Vagina (tissue), 2 donors: ENCODE measurements at places on chromosomes 13 and 19.

DNA sequence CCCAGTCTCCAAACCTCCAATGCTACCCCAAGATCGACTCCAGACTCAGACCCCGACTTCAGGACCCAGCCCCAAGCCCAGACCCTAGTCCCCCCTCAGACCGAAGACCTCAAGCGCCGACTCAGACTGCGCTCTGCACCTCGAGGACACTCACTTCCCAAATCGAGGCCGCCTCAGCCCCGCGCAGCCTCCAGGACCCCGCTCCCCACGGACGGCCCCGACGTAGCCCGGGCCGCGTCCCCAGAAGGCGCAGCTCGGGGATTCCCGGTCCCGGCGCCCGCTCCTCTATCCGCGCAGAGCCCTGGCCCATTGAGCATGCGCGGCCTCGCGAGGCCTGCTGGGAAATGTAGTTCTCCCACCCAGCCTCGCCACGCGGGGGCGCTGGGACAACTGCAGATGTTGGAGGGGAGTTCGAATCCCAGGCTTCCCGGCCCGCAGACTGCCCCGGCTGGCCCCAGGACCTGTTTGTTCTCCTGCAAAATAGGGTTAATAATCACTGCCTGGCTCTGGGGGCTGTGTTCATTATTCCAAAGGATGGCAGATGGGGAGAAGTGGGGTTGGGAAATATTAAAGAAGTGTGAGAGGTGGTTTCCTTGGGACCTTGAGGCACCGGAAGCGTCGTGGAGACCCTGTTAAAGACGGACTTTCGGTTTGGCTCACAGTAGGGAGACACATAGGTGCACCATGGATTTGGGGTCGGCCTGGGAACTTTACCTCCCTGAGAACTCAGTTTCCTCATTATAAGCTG, at the start of gene APBA3:
TSS of gene APBA3 (minus strand) at position 311 of the 748 bp plus-strand sequence. CDS start 1,428 bp downstream, outside the sequence.
- DNase-seq = no peak

GRCh38 chr13:67515895-67516294, 285.8 kb upstream of the PCDH9 start:
- no peak for DNase-seq

GRCh38 chr19:56823417-56823816, 17.1 kb downstream of the PEG3 start:
- no peak for DNase-seq

DNA sequence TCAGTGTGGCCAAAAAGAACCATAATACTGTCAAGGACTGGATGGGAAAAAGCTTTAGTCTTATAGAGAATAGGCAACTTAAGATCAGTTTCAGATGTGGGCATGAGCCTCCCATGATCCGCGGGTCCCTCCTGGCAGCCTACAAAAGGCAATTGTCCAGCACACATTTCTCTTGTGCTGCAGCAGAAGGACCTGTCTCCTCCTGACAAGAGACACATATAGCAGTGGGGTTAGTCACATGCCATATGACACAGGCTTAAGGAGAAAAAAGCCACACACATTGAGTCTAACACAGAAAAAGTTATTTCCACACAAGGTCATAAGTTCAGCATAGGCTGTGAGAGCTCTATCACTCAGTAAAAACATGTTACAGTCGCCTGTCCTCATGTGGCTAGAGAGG, 1378.7 kb upstream of the PRR20A start:
- no peak for DNase-seq

DNA sequence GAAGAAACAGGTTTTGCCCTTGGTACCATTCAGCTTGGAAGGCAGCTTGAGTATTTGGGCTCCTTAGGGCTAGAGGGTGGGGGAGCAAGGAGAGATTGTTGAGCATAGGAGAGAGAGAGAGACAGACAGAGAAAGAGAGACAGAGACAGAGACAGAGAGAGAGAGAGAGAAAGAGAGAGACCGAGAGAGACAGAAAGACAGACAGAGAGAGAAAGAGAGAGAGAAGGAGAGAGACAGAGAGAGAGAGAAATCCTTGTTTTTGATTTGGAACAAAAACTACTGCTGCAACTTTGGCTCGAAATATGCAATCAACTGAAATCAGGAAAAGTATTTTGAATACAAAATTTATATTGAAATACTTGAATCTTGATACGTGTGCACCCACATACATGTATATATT, 85.8 kb upstream of the ZNF536 start:
- DNase-seq = no peak

DNA sequence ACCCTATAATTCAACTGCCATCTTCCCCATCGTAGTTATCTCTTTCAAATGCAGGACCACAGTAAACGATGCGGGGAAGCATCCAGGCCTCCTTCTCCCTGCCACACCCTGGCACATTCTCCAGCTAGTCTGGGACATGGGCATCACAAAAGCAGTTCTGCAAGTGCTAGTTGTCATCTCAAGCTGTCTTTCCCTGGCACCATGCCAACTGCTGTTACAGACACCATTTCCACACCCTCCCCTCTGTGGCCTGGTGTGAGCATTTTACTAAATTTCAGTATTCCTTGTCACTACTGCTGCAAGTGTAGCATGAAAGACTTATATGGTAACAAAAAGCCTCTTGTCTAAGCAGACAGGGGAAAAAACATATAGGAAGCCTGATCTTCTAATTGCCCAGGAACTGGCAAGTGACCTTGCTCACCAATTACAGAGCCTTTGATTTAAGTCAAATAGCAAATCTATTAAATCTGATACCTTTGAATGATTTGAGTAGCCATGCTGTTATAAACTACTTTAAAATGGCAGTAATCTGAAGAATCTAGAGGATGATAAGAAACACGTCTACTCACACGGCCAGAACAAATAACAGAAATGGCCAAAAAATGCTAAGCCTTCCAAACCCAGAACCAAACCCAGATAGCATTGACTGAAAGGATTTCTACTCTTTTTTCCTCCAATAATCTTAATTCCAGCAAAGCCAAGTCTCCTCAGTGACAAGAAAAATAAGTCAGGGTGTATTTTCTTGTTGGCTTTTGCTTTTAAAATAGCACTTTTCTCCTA, 179.0 kb downstream of the NUFIP1 start:
- no peak for DNase-seq

DNA sequence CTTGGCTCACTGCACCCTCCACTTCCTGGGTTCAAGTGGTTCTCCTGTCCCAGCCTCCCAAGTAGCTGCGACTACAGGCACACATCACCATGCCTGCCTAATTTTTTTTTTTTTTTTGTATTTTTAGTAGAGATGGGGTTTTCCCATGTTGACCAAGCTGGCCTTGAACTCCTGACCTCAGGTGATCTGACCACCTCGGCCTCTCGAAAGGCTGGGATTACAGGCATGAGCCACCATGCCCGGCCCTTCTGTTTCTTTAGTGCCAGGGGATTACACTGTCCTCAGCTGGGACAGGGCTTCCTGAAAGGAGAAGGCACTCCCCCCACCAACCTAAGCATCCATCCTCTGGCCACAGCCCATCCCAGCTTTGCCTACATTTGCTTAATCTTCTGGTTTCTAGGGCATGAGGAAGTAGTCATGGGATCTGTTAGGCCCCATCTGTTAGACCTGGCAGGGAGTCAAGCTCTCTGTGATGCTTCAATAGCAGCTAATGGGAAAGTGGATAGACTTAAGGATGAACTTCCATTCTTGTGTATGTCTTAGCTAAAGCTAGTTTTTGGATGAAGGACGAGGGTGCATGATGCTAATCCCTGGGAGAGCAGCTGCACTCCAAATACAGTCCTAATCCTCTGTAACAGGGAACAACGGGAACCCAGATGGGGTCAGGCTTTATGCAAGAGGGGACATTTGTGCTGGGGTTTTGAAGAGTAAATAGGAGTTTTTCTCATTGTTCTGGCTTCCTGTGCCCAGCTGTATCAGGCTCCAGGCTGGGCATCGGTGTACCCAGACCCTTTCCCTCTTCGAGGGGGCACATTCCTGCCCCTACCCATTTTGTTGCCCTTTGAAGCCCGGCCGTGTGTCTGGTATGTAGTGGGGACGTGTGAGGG, 2.6 kb downstream of the VAV1 start:
- DNase-seq = no peak

- no peak for DNase-seq
Measured at GRCh38 chr19:6967967-6968366, 53.3 kb downstream of the MBD3L2B start.

DNA sequence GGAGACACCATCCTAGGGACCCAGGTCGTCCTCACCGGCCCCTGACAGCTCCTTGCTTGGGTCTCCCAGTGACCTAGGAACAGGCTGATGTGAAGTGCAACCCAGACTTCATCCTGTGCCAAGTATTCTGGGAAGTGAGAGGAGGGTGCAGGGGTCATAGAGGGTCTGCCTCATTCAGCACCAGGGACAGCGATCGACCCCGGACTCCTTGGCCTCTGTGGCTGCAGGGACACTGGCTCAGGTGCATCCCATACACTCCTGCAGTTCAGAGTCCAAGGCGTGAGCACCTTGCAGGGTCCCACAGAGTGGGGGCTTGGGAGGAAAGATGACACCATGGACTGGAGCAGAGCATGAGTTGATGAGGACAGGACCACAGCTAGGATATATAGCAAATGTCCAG, 10.0 kb upstream of the OR10H2 start:
- DNase-seq = no peak

DNA sequence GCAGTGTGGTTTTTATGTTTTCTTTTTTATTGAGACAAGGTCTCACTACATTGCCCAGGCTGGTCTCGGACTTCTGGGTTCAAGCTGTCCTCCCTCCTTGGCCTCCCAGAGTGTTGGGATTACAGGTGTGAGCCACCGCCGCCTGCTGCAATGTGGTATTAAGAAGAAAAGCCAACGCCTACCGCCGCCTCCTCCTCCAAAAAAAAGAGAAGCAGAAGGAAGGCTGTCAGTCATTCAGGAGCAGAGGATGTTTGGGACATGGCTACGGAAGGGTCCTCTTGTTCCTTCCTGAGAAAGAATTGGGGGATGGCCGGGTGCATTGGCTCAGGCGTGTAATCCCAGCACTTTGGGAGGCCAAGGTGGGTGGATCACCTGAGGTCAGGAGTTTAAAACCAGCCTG, 1.2 kb downstream of the PPP1R37 start:
- no peak for DNase-seq

- no peak for DNase-seq
Measured at GRCh38 chr13:23513455-23513854, 56.8 kb upstream of the TNFRSF19 start.

GRCh38 chr13:28499609-28500008, 4.7 kb upstream of the FLT1 start:
- DNase-seq = no peak

DNA sequence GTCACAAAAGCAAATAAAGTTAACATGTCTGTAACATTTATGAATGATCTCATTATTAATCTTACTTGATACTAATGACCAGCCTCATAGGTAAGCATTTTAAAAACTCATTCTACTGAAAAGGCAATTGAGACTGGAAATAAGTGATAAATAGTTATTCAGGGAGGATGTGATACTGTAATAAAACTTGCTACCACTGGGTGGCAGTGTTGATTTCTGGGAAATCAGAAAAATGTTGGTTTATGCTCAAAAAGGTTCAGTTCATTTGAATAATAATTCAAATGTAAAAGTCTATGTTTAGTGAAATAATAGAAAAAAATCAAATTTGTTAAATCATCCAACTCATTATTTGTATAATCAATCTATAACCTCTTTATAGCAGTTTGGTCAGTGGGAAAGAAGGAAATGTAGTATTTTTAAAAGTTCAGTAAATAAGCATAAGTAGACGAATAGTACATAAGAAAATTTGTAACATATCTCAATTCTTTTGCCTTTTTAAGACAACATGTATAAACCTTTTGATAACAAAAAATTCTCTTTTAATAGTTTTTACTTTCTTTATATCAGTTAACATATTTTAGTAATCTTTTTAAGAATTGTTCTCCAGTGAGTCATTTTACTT, 9.6 kb downstream of the ABHD13 start:
- DNase-seq = no peak

GRCh38 chr13:50757008-50757407, 86.5 kb downstream of the DLEU7 start:
- DNase-seq = no peak

DNA sequence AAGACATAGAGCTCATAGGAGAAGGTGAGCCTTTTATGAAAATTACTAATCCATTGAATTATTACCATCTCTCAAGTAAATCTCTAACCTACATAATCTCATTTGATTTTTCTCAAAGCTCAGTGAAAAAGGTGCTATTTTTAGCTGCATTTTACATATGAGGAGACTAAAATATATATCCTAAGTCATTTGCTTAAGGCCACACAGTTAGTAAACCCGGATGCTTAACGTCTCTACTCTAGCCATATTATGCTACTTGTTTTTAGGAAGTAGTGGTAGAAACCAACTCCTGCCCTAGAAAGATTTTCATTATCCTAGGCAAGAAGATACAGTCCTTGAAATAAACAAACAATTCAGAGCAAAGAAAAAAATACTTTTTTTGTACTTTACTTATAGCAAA, 108.9 kb downstream of the RBM26 start:
- DNase-seq = no peak

GRCh38 chr13:42413484-42413815, 141.5 kb downstream of the AKAP11 start:
- no peak for DNase-seq

- DNase-seq = no peak
Measured at GRCh38 chr19:807627-808422, 10.6 kb downstream of the PTBP1 start.

DNA sequence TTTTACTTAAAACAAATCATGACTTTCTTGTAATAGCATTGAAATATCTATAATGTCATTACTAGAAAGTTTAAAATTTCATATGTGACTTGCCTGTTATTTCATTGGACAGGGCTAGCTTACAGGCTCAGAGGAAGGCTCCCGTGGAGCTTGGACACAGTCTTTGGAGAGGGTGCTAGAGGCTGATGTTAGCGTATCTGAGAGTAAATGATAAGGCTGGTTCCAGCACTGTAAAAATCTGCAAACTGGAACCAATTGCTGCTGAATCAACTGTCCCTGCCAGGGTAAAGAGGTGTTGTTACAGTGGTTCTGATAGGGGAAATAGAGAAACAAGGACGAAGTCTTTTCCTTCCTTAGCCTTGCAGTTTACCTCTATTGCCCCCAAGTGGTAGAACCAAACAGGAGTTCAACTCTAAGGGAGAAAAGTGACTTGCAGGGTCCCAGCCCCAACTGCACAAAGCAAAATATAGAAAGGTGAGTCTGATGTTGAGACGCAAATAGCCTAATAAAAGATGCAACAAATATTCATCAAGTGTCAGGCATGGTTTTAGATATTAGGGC, 901.7 kb downstream of the DIAPH3 start:
- DNase-seq = no peak

DNA sequence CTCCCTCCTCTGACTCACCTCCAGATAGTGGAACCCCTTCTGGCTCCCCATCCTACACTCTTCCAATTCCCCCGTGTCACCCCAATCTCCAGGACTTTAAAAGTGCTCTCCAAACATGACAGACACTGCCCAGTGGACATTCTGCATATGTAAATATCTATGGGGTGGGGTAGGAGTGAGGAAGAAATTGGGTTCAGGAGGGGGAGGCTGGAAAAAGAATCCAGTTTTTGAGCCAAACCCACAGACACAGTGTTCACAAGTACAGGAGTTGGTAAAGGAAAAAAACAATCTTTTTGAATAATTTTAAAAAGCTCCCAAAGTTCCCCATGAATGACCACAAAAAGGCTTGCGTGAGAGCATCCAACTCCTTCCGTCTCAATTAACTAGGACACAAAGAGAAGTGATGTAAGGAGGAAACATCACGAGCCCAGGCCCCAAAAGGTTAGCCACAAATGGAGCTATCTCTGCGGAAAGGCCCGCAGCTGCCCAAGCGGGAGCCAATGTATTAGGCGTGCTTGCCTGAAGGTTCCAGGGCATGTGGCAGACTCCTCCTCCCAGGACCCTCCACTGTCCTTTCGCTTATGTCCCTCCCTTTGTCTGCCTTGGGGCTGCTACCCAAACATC, 18.0 kb downstream of the ZC3H4 start:
- DNase-seq = no peak
